ENCODE measurements at places on chromosomes 4 and X.

DNA sequence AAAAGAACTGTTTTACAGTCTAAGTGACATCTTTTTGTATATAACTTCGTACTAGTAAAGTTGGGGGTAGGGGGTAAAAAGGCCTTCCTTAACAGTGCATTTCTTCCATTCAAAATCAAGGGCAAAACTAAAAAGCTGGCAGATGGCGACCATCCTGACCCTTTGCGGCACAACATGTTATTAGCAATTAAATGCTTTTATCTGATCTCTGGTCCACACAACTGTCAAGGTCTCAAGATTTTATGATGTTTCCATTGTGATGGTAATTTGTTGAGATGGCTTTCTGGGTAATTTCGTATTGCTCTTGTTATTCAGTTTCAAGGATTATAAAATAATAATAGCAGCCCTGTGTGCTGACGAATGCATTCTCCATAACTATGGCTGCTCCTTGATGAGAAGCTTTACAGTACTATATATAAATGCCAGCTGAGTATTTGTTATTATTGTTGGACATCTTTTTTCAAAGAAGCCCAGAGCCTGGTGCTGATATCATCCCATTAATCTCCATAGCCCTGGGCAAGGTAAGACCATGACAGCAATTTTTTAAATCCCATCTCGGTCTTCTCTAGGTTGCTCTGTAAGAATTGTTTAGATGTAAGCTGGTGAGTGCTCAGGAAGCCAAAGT, 89.5 kb downstream of the CBR4 start:
- no peak for DNase-seq

GRCh38 chr4:37978248-37978924, 18.2 kb downstream of the PTTG2 start:
- peak; percentile 37 for DNase-seq

- peak; percentile 83 for DNase-seq
These were observed 40.7 kb upstream of the MBTPS2 start for GRCh38 chrX:21798677-21799219.

DNA sequence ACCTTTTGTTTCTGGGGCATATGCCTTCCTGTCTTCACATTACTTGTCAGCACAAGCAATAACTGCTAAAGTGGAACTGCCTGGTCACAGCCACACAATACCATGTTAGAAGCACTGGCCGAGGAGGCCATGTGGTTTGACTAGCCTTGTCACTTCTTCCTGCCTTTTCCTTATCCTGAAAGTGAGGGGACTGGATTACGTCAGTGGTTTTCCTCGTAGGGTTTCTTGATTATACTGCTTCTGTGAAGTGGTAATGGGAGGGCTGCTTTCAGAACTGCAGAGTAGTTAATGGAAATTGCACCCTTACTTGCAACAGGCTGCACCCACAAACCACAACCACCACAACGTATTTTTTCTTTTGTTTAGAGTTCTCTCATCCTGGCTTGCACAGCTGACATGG, 26.6 kb downstream of the ZRSR2 start:
- DNase-seq, result peak; percentile 78

DNA sequence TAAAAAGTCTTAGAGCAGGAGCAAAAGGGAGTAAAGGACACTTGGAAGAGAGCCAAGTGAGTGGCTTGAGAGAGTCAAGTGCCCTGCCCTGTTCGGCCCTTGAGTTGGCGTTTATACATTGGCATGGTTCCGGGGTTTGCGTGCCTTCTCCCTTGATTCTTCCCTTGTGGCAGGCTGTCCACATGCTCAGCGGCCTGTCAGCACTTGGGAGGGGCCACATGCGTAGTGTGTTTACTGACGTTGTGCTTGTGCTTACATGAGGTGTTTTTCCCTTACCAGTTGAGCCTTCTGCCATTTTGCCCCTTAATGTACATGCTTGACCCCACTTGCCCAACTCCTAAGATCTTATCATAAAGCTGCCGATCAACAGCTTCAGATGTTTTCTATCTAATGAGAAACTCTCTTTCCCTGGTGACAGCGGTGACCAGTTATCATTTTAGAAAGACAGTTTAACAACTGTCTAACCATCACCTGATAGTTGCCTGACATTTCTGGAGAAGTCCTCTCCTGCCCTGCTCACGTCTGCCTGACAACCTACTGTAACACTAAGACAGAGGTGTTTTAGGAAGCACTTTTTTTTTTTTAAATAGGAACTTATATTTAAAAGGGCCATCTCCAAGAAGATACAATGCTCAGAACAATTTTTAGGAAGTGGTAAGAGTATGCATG, 49.5 kb upstream of the GC start:
- DNase-seq, result no peak

- no peak for DNase-seq
These were observed 42.0 kb downstream of the MFAP3L start for GRCh38 chr4:169984173-169984572.

- DNase-seq, result peak; percentile 67
These were observed 32.2 kb downstream of the NDP start for GRCh38 chrX:43940816-43941474.

- DNase-seq, result no peak
These were observed 278.5 kb upstream of the EMCN start for GRCh38 chr4:100796332-100796731.

DNA sequence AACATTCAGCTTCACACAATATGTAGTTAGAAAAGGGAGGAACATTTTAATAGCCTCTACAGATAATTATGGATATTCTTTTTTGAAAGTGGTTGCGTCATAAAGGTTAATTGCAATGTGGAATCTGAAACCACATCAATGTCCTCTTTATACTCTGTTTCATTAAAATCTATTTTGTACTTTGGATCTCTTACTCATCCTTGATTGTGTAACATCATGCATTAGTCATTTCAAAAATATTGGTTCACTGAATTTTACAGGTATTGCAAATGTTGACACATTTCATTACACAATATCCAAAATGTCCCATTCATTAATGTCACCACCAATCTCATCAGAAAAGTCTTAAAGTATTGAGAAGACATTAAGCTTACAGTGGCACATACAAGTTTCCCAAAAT, 62.7 kb upstream of the USP9X start:
- no peak for DNase-seq

- DNase-seq, result no peak
These were observed 221.6 kb downstream of the AFAP1 start for GRCh38 chr4:7717946-7718490.

GRCh38 chr4:176592976-176593670, 199.6 kb downstream of the VEGFC start:
- DNase-seq, result no peak

- no peak for DNase-seq
These were observed 958.6 kb upstream of the SLIT2 start for GRCh38 chr4:19293080-19293479.

GRCh38 chr4:143514901-143515300, 1.4 kb downstream of the SMARCA5 start:
- no peak for DNase-seq

DNA sequence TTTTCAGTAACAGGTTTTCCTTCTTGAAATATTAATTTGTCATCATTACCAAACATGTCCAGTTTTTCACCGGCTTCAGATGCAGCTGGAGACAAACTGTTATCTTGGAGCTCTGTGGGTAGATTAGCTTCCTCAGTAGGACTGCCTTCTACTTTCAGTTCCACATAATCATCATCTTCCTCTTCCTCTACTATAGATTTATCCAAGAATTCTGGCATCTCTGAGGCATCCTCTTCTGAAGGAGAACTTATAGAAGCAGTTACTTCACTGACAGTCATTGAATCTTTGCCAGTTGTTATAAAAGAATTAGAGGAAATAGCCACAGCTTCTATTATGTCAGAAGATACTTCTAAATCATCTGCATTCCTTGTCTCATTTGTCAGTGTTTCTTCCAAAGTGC, 162.9 kb downstream of the LRBA start:
- no peak for DNase-seq

DNA sequence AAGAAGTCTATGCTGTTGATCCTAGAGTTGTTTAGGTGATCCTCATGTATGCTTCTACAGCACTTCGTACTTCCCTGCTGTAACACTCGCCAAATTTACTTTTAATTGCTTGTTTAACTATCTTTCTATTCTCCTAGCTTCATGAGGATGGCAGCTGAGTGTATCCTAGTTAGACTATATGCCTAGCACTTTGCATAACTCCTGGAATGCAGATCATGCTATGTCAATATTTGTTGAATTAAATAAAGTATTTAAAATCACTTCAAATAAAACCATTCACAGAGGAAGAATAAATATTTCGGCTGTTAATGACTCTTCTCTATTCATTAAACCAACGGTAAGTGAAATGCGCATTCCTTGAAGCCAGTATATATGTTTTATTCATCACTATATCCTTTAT, 55.1 kb downstream of the F9 start:
- DNase-seq, result no peak

DNA sequence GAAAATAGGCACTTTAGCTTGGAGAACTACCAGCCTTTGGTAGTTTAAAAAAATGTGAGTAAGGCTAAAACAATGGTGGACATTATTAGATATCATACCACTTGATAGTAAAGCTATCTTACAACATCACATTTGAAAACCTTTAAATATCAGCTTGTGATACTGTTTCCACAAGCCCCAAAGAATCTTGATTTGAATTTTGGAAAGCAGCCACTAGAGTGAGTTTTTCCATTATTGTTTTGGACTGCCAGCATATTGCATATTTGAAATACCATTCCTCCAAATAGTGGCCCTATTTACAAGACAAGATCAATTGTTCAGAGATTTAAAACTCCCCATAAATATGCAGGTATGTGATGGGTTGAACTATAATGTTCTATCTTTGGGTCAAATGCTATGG, 303.0 kb upstream of the PRPS2 start:
- peak; percentile 38 for DNase-seq

GRCh38 chr4:143282211-143282707, 54.4 kb upstream of the GAB1 start:
- DNase-seq, result no peak

DNA sequence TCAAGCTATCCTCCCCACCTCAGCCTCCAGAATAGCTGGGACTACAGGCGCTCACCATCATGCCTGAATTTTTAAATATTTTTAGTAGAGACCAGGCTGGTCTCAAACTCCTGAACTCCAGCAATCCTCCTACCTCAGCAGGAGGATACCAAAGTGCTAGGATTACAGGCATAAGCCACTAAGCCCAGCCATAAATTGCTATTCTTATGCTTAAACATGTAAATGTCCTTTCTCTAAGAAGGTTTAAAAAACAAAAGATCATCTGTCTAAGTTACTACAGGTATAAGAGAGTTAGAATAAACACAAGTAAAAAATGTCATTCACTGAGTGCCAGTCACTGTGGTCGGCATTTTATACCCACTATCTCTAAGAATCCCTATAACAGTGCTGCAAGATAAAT, 28.3 kb downstream of the PRMT9 start:
- no peak for DNase-seq

GRCh38 chrX:83535417-83536196, 27.5 kb downstream of the POU3F4 start:
- peak; percentile 29 for DNase-seq

DNA sequence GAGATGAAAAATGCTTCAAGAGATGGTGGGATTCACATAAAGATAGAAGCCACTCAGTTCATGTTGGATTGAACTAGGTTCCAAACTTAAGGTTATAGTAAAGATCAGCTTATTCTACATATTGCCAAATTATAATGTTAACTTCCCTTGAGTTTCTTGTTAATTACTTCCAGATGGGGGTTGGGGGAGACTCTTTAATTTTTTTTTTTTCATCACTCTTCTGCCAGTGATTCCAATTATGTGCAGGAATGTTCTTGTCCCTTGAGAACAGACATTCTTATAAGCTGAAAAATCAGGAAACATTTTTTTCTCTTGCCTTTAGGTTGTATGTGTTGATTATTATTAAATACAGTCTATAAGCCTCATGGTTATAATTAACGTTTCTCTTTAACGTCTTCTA, 30.0 kb downstream of the MND1 start:
- no peak for DNase-seq

DNA sequence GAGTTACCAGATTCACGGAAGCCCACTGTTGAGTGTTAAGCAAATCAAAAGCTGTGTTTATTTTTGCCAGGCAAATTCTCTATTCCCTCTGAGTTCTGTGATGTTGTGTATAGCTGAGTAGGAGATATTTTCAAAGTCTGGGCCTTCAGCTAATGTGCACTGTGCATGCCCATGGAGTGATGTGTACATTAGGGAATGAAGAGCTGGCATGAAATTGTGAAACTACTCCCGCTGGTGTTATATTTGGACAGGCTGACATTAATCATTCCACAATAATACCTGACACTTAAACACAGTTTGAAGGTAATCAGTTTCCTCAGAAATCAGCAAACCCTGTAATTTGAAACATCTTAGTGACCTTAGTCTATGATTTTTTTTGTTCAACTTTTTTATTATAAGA, 88.1 kb upstream of the MBNL3 start:
- DNase-seq, result peak; percentile 2

DNA sequence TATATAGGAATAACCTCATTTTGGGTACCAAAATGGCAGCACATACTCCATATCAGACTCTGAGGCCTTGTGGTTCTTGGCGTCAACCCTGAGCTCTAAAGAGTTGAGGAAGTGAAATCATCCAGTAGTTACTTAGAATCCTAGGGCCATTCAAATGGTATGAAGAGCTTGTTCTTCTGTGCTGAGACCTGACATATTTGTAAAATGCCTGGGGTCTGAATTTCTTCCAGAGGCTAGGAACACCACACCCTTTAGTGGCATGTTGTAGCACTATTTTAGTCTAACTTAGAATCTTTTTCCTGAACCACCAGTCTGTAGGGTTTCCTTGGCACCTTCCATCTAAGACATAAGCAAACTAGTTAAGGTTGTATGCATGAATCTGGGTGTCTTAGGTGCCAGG, 18.1 kb upstream of the GDPD2 start:
- no peak for DNase-seq

DNA sequence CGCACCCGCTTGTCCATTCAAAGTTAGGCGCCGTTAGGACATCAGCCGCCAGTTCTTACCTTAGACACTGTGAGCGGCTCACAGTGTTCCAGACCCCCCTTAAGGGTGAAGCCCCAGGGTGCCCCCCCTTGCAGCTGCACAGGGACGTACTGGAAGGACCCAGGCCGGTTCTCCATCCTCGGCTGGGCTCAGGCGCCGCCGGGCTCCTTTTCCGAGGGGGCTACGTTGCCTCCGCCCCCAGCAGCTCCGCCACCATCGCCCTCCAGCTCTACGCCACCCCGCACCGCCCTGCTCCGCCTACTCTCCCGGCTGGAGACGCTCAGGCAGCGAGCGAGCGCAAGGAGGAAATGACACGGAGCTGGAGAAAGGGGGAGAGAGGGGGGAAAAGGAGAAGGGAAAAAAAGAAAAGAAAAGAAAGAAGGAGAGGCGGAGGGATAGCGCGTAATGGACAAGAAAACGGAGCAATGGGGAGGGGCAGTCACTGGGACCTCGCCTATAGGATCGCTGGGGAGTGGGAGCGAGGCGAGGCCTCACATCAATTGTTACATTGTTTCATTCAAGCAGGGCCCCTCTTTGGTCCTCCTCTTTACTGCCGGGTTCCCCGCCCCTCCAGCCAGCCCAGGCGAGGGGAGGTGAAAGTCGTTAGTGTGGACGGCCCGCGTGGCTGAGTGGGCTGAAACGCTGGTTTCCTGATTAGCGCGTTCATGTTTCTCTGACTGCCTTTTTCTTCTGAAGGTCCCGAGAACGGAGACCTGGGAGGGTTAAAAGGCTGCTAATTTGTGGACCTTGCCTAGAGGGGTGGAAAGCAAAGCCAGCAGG, at the start of gene SHROOM4:
Gene SHROOM4 (minus strand): TSS at position 352 of the 819 bp plus-strand sequence. CDS start 176 bp downstream, at position 176.
- DNase-seq, result peak; percentile 81

GRCh38 chr4:109079201-109079600, 223.3 kb downstream of the COL25A1 start:
- peak; percentile 11 for DNase-seq

All from astrocyte of the hippocampus (primary cell).